ENCODE measurements at places on chromosomes 12 and 14.

GRCh38 chr12:2417481-2418160, 364.8 kb downstream of the CACNA1C start:
- DNase-seq: no peak

- DNase-seq: no peak
Measured at GRCh38 chr12:75888874-75889613, 142.5 kb downstream of the PHLDA1 start.

DNA sequence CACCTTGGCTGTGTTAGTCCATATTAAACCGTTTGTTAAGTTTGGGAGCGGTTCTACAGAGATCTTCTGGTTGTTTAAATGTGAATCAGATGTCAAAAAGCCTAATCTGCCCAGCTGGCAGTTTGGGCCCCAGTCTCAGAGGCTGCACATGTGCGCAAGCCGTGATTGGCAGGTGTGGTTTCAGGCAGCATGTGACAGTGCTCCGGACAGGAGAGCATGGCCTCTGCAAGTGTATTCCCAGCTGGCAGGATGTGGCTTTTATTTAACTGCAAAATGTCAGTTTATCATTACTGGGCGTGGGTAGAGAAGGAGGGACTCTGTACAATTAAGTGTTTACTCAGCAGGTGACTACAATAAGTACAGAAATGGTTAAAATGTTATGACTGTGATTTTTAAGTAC, 77.5 kb downstream of the PELI2 start:
- DNase-seq: peak; percentile 70

DNA sequence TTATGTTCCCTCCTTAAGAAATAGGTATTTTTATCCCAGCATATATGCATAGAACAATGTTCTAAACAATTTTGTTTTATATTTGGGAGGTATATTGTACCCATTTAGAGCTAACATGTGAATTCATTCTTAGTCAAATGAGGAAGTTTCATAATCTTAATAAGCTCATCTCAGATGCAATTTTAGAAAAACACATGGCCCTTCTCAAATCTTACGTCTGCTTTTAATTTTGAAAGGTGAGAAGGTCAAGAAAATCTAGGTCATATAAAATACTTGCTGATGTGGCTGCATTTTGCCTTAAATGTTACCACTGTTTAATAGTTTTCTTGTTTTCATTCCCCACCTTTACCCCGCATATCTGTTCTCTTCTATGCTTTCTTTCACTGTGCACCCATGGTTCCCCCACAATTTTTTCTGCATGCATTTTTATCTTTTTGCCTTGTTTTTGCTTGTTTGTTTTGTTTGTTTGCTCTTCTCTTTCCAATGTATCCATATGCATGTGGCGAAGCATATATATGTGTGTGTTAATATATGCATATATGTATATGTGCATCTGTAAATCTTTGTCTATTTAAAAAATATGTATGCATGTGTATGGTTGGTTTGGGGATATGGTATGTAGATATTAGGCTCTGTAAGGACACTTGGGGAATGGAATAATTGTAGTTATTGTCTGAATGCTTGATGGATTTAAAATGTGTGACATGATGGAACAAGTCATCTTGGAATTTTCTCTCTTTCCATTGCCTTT, 317.1 kb downstream of the BCAT1 start:
- DNase-seq: no peak

DNA sequence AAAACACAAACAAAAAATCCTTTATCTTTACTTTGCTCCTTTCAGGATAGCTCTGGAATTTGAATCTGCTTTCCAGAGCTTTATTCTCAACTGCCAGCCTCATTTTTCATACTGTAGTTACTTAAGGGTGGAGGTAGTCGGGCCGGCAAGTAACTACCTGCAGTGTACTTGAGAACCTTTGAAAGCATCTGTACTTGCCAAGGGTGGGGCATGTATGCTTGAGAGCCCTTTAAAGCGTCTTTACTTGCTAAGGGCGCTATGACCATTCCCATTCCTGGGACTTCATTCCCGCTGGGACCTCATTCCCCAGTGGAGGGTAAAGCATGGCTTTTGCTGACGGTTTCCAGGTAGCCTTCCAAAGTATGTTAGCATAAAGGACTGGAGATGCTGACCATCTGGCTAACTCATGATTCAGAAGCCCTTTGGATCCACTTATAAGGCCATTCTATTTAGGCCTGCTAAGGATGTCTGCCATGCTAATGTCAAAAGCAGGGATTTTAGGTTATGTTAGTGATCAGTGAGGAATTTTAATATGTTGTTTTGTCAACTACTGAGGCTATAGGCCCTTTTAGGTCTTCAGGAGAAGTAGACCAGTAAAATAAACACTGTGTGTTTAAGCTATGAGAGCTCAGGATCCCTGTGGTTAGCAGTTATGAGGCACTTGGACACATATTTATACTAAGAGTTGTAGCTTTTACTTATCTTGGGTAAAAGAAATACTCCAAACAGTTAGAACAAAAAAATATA, 74.9 kb downstream of the CRADD start:
- DNase-seq: no peak

DNA sequence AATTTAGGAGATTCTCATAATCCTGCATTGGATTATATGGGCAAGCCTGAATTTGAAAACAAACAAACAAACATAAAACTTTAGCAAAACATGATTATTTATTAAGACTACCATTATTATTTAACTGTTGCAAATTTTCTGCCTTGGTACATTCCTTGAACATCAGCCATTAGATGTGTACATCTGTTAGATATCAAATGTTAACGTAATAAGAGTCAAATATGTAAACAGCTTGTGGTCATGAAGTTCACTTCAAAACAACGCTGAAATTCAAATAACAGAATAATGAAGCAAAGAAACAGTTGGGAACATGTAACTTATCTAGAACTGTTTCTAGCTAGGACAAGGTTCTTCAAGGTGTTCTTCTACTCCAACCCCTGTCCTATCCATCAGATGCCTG, 14.3 kb upstream of the TMX1 start:
- DNase-seq: no peak

DNA sequence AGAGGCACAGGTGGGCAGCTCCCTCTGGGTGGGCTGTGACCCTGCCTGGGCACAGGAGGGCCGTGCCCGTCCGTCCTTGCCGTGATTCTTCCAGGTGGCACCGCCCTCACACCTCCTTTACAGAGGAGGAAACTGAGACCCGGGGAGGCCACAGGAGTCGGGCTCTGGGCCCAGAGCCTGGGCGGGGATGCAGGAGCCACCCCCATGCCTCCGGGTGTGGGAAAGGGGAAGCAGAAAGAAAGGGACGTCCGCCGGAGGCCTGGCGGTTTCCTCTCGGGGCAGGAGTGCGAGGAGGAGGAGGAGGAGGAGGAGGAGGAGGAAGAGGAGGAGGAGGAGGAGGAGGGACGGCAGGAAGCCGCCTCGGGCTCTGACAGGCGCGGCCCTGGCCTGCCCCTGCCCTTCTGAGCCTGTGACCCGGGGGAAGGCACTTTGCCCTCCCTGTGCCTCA, 23.0 kb downstream of the SH2B3 start:
- peak; percentile 90 for DNase-seq

DNA sequence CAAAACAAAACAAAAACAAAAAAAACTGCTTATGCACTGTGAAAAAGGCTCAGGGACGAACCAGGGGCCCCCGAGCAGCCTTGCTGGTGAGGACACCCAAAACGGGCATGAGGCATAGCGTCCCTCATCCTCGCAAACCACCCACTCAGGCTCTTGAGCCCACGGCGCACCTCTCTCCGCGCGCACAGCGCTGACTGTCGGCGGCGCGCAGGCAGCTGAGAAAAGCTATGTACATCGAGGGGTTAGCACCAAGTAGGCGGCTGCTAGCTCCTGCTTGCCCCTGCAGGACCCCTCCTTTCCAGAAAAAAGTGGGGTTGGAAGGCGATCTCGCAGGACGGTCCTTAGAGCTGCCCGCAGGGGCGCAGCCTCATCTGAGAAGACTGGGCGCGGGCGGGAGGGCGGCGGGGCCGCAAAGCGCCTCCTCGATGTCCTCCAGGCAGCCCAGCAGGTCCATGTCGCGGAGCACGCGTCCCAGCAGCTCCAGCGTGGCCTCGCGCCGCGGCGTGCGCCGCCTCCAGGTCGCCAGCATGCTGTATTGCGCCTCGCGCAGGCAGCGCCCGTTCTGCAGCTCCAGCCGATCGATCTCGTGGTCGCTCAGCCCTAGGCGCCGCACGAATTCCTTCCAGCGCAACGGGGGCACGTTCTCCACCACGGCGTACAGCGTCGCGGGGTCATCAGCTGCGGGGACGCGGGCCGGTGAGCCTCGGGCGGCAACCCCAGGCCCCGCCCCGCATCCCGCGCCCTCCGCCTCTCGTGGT, 12.8 kb downstream of the TNFRSF1A start:
- DNase-seq: no peak

- no peak for DNase-seq
Measured at GRCh38 chr12:131422744-131423143, 288.1 kb upstream of the SFSWAP start.

DNA sequence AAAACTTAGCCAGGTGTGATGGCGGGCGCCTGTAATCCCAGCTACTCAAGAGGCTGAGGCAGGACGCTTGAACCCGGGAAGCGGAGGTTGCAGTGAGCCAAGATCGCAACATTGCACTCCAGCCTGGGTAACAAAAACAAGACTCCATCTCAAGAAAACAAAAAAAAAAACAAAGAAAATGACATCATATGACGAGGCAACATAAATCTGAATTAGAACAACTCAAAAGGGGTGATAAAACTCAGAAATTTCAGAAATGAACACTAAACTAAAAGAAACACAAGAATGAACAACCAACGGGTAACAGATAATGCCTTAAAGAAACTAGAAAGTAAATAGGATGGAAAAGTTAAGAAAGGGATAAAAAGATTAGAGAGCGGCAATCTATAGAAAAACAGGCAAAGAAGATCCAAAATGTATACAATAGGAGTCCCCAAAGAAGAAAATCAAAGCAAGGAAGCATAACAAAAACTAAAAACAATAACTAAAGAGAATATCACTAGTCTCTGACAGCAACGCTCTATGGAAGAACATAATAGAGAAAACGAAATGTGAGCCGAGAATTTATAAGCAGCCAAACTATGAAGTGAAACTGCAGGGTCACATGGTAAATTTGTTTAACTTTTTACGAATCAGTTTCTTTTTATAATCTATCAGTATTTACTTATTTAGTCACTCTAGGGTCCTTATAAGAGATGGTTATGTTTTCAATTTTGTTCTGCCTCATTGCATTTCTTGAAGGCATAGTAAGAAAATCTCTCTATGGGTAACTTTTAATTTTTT, 45.7 kb downstream of the SPPL3 start:
- DNase-seq: no peak

DNA sequence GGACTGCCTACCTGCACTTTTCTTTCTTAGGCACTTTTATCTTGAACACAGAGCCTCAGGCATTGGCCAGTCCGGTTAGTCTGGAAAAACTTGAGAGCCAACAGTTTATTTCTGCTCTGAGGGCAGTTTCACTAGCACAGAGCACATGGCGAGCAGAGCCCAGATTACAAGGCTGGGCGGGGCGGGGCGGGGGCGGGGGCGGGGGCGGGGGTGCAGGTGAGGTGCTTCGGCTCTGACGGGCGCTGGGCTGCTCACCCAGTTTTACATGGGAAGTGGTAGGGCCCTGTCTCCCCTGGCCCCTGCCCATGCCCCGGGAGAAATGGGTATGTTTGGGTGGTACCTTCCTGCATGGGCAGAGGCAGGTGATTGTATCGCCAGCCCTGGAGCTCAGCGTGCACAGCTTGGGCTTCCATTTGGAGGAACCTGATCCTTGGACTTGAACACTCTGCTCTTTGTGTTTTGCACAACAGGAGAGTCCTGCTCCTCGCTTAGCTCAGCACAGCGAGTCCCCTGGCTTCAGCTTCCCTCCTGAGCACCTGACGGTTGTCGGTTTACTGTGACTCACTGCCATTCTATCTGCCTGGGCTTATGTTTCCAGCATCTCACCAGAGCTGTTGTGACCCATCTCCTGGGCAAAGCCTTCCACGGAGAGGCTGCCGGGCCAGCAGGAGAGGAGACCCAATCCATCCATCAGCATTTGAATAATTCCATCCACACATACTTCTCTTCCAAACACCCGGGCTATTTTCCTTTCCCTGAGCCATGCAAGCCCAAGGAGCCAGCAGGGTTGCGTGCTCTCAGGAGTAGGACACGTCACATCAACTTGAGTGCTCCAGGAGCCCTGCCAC, 108.5 kb downstream of the ARF6 start:
- DNase-seq: peak; percentile 76

- no peak for DNase-seq
Measured at GRCh38 chr12:84856156-84856900, 56.3 kb downstream of the SLC6A15 start.

- DNase-seq: peak; percentile 52
Measured at GRCh38 chr12:130826151-130826801, 12.8 kb downstream of the STX2 start.

DNA sequence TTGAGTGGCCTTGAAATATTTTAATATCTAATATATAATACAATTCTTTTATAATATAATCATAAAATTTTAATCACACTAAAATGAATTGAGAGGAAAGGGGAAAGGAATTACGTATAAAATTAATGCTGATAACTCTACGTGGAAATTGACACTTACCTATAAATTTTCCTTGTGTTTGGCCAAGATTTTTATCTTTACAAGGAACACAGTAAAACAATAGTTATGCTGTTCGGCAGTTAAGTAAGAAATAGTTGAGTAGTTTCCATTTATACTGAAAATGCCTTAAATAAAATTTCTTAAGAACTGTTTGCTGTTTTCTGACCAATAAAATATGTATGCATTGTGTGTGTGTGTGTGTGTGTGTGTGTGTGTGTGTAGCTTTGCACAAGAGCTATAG, 294.4 kb downstream of the LRFN5 start:
- DNase-seq: no peak

- DNase-seq: no peak
Measured at GRCh38 chr12:3772380-3772779, 19.5 kb upstream of the CRACR2A start.

DNA sequence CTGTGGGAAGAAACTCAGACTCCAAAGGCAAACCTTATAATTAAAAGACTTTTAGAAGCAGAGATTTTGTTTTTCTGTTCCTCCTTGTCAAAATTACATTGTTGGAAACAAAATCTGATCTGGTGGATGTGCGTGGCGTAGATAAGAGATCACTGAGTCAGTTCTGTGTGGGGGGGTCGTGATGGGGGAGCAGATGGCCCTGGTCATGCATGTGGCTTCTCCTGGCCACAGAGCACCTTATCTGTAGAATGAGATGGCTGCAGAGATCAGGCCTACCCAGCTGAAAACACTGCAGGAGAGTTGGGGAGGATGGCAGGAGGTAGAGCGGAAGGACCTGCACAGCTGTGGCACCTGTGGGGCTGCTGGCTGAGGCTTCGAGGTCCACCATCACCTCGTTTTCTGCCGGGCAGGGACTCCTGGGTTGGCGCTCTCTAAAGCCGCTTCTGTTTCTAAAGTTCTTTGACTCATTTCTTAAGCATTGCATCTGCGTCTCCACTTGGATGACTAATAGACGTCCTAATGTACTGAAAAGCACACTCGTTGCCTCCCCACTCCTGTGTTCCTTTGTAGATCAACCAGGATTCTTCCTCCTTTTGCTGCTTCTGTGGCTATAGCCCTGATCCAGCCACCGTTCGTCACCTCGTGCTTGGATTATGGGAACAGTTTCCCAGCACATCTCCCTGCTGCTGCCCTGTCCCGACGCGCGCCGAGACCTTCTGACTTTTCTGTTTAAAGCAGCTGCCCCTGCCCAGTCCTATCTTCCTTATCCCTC, 93.4 kb downstream of the TSPAN9 start:
- DNase-seq: no peak

- DNase-seq: peak; percentile 77
Measured at GRCh38 chr12:41339784-41340183, 151.7 kb downstream of the PDZRN4 start.
